MCF 10A (cell line): ENCODE measurements at places on chromosomes 5 and 9.

- DNase-seq, result peak; percentile 60
Measured at GRCh38 chr5:28344836-28345433, 1306.5 kb upstream of the CDH9 start.

DNA sequence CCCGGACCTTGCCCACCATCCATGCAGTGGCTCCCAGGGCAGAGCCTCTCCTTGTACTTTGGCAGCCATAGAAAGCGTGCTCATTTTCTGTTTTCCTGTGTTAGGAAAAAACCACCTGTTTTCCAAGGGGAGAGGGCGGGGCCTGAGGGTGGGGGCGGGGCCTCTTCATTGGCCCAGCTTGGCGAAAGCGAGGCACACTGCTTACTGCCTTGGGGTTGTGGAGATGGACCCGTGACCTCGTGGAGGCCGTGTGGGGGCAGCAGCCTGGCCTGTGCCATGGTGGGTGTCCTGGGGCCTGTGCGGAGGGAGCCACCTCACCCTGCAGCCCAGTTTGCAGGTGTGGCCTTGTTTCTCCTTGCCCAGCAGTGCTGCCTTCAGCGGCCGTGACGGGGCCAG is 4.4 kb upstream of the TOR4A start:
- DNase-seq, result no peak

GRCh38 chr5:36041537-36041845 is 25.2 kb downstream of the UGT3A2 start:
- no peak for DNase-seq

- peak; percentile 30 for DNase-seq
Measured at GRCh38 chr5:115749016-115749415, 67.4 kb downstream of the CDO1 start.

GRCh38 chr9:727767-728166 is 113.7 kb upstream of the DMRT1 start:
- no peak for DNase-seq
